ENCODE measurements at places on chromosomes 1 and 21.

- H3K27me3 ChIP-seq: no peaks in the 10 kb centered on the region
- H3K4me1 ChIP-seq: peaks cover 13% of the 10 kb centered on the region
- H3K36me3 ChIP-seq: no peaks in the 10 kb centered on the region
- no peak overlapping the region for H3K4me3 ChIP-seq
These were observed 12.6 kb upstream of the CD34 start for GRCh38 chr1:207923561-207923960.

GRCh38 chr1:26530895-26531598 lies 1.5 kb downstream of the RPS6KA1 start:
- H3K27ac ChIP-seq: peak overlapping the region; percentile 81
- no peaks in the 10 kb centered on the region for H3K36me3 ChIP-seq
- peaks cover 60% of the 10 kb centered on the region for H3K4me1 ChIP-seq

- H3K4me1 ChIP-seq: peaks cover 13% of the 10 kb centered on the region
- no peak for DNase-seq
- H3K27ac ChIP-seq: no peak overlapping the region
- no peak overlapping the region for H3K4me3 ChIP-seq
- H3K27me3 ChIP-seq: no peaks in the 10 kb centered on the region
These were observed 8.2 kb upstream of the RNF223 start for GRCh38 chr1:1082239-1082775.

DNA sequence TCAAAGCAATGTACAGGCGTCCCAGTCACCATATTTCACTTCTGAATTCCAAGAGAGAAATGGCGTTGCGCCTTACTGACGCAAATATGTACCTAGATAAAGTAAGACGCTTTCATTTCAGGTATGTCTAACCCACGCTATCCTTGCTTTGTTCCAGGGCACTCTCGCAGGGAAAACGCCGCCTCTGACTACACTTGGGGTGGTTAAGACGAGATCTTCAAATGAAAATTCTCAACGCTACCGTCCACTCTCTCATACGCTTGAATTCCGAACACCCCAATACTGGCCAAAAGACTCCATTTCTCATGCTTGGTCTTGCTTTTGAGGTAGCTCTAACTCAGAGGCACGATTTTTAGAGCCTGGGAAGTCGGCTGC lies 736 bp upstream of the ZMPSTE24 start:
- H3K27ac ChIP-seq: peak overlapping the region; percentile 98
- H3K27me3 ChIP-seq: no peaks in the 10 kb centered on the region
- H3K4me1 ChIP-seq: peaks cover 8% of the 10 kb centered on the region
- DNase-seq: no peak
- H3K36me3 ChIP-seq: no peaks in the 10 kb centered on the region
- H3K4me3 ChIP-seq: peak overlapping the region; percentile 95

DNA sequence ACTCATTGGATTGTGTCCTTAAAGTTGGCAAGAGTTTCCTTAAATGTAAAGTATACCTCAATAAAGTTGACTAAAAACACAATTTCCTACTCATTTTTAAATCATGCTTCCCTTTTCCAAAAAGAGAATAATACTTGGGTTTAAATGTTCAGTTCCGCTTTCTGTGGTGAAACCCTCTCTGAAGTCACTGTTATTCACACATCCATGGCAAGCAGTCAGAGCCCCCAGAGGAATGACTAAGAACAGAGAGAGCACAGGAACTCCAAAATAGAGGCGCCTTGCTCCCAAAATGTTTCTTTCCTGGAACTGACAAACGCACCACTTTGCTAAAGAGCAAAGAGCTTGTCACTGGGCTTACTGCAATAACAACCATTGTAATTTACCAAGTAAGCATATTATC lies 142.5 kb downstream of the TIAM1 start:
- no peaks in the 10 kb centered on the region for H3K36me3 ChIP-seq
- no peaks in the 10 kb centered on the region for H3K27me3 ChIP-seq
- DNase-seq: no peak
- peak overlapping the region; percentile 65 for H3K27ac ChIP-seq
- no peak overlapping the region for H3K4me3 ChIP-seq
- H3K4me1 ChIP-seq: peaks cover 19% of the 10 kb centered on the region

DNA sequence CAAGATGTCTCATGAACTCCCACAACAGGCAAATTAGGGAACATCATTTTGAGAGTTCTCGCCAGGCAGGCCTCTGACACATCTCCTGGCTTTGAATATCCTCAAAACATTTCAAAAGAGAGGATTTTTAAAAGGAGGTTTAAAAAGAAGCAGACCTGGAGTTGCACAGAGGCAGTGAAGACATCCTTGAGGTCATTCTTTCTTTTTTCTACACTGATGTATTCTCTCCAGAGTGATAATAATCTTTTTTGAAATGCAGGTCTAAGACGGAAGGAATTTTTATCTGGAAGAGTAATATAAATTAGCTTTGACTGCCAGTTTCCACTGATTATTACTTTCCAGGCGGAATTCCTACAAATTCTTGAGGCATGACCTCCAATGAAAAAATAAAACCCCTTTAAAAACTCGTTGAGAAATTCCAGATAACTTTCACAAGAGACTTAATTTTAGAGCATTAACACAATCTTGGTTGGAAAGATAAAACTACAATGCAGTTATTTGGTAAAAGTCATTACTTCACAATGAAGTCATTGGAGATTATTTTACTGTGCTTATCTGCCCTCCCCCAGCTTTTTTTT lies 125.0 kb downstream of the LYPLAL1 start:
- no peaks in the 10 kb centered on the region for H3K27me3 ChIP-seq
- H3K36me3 ChIP-seq: no peaks in the 10 kb centered on the region
- H3K4me1 ChIP-seq: no peaks in the 10 kb centered on the region
- no peak for DNase-seq
- no peak overlapping the region for H3K27ac ChIP-seq

DNA sequence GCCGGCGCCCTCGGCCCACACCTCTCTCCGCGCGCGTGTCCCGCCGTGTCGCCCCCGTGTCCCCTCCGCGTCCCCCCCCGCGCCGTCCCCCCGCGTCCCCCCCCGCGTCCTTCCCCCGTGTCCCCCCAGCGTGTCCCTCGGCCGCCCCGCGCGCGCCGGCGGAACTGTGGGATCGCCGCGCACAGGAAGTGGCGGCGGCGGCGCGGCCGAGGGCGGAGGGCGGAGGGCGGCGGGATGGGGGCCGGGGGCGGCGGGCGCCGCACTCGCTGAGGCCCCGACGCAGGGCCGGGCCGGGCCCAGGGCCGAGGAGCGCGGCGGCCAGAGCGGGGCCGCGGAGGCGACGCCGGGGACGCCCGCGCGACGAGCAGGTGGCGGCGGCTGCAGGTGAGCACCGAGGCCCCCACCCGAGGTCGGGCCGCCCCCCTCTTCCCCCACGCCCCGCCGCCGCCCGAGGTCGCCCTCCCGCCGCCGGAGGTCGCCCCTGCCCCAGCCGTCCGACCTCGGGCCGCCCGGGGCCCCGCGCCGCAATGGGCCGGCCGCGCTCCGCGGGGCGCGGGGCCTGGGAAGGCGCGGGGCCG lies at the start of gene AGPAT3:
AGPAT3 (plus strand) TSS at position 262 of the 578 bp plus-strand sequence. CDS start 94,459 bp downstream, outside the sequence.
- peaks cover 6% of the 10 kb centered on the region for H3K27me3 ChIP-seq
- peak; percentile 83 for DNase-seq
- peaks cover 6% of the 10 kb centered on the region for H3K4me1 ChIP-seq
- H3K4me3 ChIP-seq: peak within 1 kb of the TSS; percentile 78
- peak within 1 kb of the TSS; percentile 88 for H3K27ac ChIP-seq

DNA sequence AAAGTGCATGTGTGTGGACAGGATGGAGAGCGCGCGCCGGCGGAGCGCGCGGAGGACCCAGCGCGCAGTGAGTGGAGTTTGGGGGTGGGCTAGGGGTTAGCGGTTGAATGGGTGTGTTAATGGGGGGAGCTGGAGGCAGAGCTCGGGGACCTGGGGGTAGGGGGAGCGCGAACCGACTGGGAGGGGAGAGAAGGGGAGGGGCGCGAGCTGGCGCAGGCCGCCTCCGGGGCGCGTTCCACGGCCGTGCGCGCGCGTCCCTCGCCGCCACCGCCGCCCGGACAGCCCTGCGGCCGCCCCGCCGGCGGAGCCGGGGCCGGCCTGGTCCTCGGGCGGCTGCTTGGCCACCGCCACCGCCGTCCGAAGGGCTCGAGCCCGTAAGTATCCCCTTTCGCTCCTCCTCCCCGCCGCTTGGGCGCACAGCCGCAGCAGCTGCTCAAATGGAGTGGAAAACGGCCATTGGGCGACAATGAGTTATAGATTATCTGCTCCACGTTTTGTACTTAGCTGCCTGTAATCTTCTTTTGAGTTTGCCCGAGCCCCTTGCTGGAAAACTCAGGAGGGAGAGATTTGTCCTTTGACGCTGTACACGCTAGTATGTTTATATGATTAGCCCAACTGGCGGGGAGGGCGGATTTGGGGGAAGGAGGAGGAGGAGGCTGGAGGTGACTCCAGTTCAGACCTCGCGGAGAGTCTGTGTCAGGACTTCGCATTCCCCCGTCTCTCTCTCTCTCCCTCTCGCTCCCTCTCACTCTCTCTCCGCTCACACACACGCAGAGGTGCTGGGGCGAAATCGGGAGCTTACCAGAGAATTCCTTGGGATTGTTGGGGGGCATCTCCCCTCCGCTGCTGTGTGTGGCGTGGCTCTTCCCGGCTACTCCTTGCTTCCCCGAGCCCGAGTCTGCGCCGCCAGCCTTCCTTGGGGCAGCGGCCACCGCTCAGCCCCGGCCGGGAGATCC lies at the start of gene ADGRL2:
ADGRL2 (plus strand) TSS at position 240 of the 956 bp plus-strand sequence. CDS start 36,051 bp downstream, outside the sequence.
- peak within 1 kb of the TSS; percentile 98 for H3K27ac ChIP-seq
- peaks cover 76% of the 10 kb centered on the region for H3K27me3 ChIP-seq
- H3K4me1 ChIP-seq: no peaks in the 10 kb centered on the region
- H3K4me3 ChIP-seq: peak within 1 kb of the TSS; percentile 63
- DNase-seq: peak; percentile 79

GRCh38 chr1:206770531-206771337 lies at the start of gene IL19:
Gene IL19, plus strand, starts transcription at chr1:206770773. Its CDS starts 65,890 bp downstream, at chr1:206836663.
- DNase-seq: no peak
- H3K27ac ChIP-seq: peak within 1 kb of the TSS; percentile 35
- H3K36me3 ChIP-seq: no peaks in the 10 kb centered on the region
- peak within 1 kb of the TSS; percentile 39 for H3K4me3 ChIP-seq
- H3K27me3 ChIP-seq: peaks cover 4% of the 10 kb centered on the region

GRCh38 chr1:68907491-68907890 lies 410.6 kb upstream of the DEPDC1 start:
- no peak overlapping the region for H3K27ac ChIP-seq
- DNase-seq: no peak
- no peaks in the 10 kb centered on the region for H3K4me1 ChIP-seq
- no peak overlapping the region for H3K4me3 ChIP-seq
- H3K27me3 ChIP-seq: no peaks in the 10 kb centered on the region
- no peaks in the 10 kb centered on the region for H3K36me3 ChIP-seq

DNA sequence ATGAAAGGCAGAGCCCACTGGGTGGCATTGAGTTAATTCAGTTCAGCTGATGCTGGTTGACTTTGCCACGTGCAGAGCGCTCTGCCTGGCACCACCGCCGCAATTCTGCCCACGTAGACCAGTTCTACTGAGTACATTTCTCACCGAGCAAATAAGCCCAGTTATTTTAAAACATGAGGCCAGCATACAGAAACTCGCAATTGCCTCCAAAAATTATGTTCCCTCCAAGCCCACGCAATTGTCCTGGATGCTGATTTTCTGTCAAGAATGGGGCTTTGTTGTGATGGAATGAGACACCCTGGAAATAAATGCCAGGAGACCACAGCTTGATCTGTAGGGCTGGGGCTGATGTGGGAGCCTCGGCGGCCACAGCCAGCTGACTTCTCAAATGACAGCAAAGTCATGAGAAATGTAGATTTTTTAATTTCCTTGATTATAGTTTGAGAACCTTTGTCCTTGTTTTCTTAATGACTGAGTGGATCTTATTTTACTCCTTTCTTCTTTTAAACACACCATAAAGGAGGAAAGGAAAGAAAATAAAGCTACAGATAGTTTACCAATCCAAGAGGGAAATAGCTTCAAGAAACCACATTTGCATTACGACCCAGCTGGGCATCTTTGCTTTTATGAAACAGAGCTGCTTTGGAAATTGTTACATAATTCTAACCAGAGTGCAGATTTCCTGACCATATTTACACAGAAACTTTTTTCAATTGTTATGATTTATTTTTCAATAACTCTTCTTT lies 11.6 kb upstream of the PARP1 start:
- no peaks in the 10 kb centered on the region for H3K36me3 ChIP-seq
- no peaks in the 10 kb centered on the region for H3K27me3 ChIP-seq
- H3K4me3 ChIP-seq: no peak overlapping the region
- no peak for DNase-seq
- H3K27ac ChIP-seq: no peak overlapping the region

GRCh38 chr1:204027446-204027845 lies 45.5 kb upstream of the SOX13 start:
- no peak for DNase-seq
- H3K4me3 ChIP-seq: no peak overlapping the region
- H3K27ac ChIP-seq: no peak overlapping the region
- no peaks in the 10 kb centered on the region for H3K36me3 ChIP-seq
- H3K4me1 ChIP-seq: no peaks in the 10 kb centered on the region
- H3K27me3 ChIP-seq: no peaks in the 10 kb centered on the region

DNA sequence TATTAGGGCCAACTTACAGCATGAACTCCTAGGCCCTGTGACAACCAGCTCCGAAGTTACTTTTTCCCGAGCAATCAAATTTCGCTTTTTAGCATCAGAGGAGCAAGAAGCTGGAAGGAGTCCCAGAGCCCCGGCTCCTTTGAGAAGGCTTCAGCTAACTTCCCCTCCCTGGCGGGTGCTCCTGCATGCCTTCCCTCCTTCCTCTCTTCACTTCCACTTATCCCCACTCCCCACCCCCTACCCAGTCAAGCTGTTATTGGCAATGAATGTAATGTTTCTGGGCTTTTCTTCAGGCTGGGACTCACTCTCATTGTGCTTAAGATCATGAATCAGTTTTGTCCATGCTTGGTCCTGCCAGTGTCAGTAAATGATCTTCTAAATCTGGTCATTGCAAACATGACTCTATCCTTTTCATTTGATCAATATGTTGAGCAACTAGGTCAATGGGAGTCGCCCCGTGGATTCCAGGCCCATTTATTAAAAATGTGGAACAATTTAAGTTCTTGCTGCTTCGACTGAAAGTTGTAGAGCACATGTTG lies 94.5 kb upstream of the TSPAN2 start:
- no peak for DNase-seq
- no peaks in the 10 kb centered on the region for H3K36me3 ChIP-seq
- H3K27me3 ChIP-seq: no peaks in the 10 kb centered on the region
- no peaks in the 10 kb centered on the region for H3K4me1 ChIP-seq
- no peak overlapping the region for H3K4me3 ChIP-seq
- no peak overlapping the region for H3K27ac ChIP-seq

DNA sequence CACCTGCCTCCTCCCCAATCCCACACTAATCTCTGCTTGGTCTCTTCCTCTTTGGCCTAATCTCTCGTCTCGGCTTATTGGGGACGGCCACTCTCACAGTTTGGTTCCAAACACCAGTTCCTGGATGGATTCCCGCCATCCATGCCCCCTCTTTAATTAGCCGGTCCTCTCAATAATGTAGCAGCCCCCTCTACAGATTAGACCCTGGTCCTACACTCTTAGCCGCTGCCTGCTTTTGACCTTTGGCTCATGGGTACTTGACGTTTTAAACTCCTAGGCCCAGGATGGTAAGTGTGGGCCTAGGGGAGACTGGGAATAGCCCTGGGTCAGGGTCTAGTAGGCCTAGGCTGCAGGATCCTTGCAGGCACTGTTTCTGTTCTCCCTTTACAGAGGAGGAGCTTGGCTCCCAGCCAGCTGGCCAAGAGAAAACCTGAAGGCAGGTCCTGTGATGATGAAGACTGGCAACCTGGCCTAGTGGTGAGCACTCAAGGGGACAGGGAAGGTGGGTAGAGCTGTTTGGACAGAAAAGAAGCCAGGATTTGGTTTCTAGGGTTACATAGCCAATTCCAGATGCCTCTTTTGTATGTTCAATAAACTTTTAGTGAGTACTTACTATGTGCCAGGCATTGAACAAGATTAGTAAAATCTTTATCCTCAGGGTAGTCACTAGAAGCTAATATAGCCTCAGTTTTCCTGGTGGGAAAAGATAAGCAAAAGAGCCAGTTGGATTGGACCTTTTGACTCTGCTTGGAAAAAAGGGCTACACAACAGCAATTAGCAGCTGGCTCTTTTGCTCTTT lies 758 bp downstream of the RAD54L start:
- peak overlapping the region; percentile 61 for H3K4me3 ChIP-seq
- H3K27me3 ChIP-seq: no peaks in the 10 kb centered on the region
- H3K36me3 ChIP-seq: no peaks in the 10 kb centered on the region
- H3K4me1 ChIP-seq: no peaks in the 10 kb centered on the region
- H3K27ac ChIP-seq: no peak overlapping the region

Data from left lung (tissue), 14 donors.